Right cardiac atrium (tissue), 5 donors: ENCODE measurements at places on chromosomes 5 and 9. TPM values are rescaled to one million over a fixed set of nuclear protein-coding genes. Genes with fewer than 3 reads are reported as not detected.
A peak's percentile ranks its signal among the peaks of the same experiment; 100 is the strongest.

Gene SHISAL2B
- not detected for polyA plus RNA-seq

Gene SCGB3A2
- polyA plus RNA-seq, result 0.34 TPM

Gene LCN10
- 14.7 TPM for polyA plus RNA-seq

Gene AFAP1L1
- polyA plus RNA-seq, result 26.2 TPM

Gene MEIKIN
- polyA plus RNA-seq, result 0.20 TPM

Gene CDK7
- 13.6 TPM for polyA plus RNA-seq

Gene SHOC1
- not detected for polyA plus RNA-seq

Gene C5orf34
- polyA plus RNA-seq, result 0.41 TPM

Gene PCDH1
- polyA plus RNA-seq, result 9.2 TPM

Gene PITX1
- polyA plus RNA-seq, result 0.02 TPM

Gene GALNT12
- 0.29 TPM for polyA plus RNA-seq

Gene SPATA31D4
- not detected for polyA plus RNA-seq

Gene UBAC1
- 83.3 TPM for polyA plus RNA-seq

Gene NR5A1
- polyA plus RNA-seq, result not detected

Gene PDZD2
- 40.4 TPM for polyA plus RNA-seq

Gene LCN1
- not detected for polyA plus RNA-seq

DNA sequence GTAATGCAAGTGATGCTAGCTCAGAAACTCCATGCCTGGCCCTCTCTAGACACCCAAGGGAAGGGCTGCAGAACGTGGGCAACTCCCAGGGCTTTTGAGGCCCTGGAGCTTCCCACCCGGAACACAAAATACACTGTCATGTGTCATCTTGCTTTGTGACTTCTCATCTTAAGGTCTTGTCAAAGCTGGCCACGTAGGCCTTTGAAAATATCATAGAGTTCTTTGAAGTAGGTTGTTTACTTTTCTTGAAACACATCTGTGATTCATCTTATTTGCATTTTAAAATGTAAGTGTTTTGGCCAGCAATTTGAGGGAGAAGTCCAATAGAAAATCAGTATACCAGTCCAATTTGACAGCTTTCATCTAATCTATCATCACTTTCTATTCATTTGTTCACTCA is 40.2 kb upstream of the PALM2AKAP2 start:
- no peak for DNase-seq

DNA sequence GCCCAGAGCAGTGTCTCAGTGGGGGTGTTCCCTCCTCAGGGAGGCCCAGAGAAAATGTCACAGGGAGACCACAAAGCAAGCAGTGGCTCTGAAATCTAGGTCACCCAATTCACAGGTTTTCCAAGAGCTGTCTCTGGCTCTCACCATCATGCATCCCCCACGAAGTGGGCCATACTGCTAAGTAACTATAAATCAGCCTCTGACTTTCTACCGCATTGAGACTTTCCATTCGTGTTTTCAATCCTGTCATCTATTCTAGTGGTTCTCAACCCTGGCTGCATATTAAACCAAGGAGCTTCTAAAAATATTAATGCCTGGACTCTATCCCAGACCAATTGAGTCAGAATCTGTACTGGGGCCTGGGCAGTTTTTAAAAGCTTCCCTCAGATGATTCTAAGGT is 2.0 kb upstream of the C1QTNF3 start:
- DNase-seq, result no peak

DNA sequence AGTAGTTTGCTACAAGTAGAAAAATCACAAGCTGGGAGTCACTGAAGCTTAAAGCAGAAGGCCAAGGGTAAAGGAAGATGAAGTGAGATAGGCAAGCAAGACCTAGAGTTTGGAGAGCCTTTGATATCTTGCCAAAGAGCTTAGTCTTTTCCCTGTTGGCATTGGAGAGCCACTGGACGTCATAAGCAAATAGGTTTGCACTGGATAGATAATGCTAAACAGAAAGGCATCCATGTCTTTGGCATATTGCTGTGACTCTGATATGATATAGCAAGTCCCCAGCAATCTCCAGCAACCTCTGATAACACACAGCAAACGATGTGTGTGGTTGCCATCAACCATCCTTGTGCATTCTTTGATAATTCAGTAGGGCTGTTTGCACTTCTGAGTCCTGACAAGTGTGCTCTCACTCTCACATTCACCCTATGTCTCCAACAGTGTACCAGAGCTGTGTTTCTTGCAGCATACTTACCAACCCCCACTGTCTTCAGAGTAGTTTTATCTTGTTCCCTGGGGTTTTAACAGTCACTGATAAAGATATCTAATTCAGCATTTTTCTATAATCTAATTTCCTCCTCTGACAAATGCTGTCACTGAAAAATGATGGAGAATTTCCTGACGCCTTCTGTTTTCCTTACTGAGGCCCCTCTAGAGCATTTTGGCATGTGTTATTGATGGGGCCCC is 16.9 kb upstream of the FREM1 start:
- no peak for DNase-seq

DNA sequence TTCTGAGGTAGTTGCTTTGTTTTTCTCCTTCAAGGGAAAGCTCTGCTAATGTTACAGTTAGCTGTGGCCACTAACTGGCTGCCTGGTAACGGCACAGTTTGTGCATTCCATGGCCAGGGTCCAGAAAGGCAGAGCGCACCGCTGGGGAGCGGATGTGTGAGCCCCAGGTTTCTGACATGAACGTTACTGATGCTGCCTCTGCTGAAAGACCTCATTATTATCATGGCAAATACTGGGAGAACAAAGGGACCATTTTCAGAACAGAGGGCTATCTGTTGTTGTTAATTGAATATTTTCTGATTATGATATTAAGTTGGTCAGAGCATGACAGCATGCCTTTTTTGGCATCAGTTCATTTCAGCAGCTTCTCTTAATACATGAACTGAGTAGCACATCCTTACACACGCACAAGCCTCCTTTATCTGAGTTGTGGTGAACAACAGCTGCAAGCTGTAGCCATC is 134.1 kb downstream of the NUDT12 start:
- peak; percentile 73 for DNase-seq

- DNase-seq, result no peak
Measured at GRCh38 chr9:70746760-70747159, 332.3 kb upstream of the KLF9 start.

DNA sequence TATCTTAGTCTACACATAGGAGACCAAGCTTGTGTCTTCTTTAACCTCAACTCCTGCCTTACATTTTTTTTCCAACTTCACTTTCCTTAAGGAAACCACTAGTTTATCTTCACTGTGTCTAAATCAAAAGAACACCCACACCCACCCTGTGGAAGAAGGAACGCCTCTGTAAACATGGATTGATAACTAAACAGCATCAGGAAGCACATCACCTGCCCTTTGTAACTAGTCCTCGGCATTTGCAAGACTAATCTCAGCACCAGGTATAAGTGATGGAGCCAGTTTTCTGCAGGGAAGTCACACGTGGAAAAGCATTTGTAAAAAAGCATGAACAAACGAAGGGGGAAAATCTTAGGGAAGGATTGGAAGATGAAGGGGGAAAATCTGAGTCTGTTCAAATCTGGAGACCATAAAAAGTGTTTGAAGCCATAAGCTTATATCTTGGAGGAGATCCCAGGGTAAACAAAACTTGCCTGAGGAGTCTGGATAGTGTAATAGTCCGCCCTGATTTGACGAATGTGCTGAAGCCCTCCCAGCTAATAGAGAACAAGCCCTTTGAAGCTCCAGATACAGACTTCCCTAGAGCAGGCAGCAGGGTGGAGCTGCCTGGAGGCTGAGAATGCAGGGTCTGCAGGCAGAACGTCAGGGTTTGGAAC is 117.3 kb upstream of the LHFPL2 start:
- DNase-seq, result no peak

DNA sequence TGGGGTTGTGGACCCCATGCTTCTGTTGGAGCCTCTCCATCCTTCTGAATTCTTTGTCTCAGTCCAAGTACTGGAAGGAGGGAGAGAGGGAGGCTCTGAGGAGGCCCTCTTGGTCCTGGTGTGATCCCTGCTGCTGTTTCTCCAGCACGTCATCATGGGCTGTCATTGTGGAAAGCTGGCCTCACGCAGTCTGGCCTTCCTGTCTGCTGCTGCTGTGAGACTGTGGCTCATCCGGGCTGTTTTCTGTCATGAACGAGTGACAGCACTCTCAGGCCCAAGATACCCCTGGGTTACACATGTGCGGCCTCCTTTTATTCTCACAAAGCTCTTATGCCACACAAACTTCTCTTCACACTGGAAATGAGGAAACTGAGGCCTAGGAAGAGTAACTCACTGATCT is 499.3 kb downstream of the CCDC171 start:
- DNase-seq, result no peak

DNA sequence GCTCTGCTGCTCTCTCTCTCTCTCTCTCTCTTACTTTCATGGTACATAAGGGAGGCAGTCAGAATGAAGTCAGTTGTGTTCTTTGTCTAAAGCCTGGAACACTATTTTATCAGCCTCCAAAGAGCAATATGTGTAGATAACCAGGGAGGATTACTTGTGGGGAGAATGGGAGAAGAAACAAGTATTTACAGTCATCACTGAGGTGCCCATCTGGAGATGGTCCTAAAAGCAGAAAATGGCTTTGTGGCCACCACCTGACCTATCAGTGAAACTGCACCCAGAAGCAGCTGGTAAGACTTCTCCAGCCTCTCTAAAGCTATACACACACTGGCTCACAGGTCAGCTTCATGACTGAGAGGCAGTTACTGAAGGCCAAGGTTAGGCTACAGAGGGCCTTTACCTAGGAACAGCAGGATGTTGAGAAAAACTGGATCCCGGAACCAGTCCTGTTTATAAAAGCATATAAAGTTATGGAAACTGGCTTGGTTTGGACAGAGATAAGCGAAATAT is 75.1 kb downstream of the MRPS27 start:
- no peak for DNase-seq

GRCh38 chr9:6051511-6051950 is 36.1 kb upstream of the RANBP6 start:
- no peak for DNase-seq

DNA sequence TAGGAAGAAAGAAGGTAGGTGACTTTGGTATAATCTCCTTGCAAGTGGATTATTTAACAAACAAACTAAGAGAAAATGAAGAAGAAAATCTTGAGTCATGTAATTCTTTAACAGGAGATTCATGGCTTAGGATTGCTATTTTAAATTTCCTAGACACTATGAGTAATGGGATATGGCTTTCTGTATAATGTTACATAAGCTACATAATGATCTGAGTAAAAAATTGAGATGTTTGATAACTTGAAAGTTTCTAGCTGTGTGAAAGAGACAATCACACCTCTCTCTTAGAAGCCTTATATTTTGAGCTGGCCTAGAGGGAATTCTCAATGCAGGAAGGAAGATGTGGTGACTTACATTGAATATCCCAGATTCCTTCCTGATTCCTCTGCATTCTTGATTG is 92.5 kb downstream of the CDH9 start:
- DNase-seq, result no peak

- no peak for DNase-seq
Measured at GRCh38 chr5:103598997-103599566, 36.5 kb upstream of the NUDT12 start.

DNA sequence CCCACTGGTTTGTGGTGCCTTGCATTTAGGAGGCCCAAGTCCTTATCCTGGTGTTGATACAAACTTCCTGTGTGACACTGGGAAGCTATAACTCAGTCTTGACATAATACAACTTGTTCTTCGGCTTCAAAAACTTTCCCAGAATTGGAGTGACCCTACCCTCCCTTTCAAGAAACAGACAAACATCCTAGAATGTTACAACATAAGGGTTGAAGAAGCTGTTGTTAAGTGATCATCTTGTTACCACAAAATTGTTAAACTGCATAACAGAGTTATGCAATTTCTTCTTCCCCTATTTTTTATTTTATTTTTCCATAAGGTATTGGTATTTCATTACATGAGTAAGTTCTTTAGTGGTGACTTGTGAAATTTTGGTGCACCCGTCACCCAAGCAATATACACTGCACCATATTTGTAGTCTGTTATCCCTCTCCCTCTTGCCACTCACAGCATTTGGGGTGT is 21.3 kb downstream of the TLR4 start:
- no peak for DNase-seq

GRCh38 chr9:89862316-89862715 is 257.5 kb downstream of the GADD45G start:
- no peak for DNase-seq

- no peak for DNase-seq
Measured at GRCh38 chr9:115757461-115757860, 396.1 kb upstream of the PAPPA start.

- DNase-seq, result no peak
Measured at GRCh38 chr9:128089299-128089698, 21.3 kb downstream of the SLC25A25 start.

DNA sequence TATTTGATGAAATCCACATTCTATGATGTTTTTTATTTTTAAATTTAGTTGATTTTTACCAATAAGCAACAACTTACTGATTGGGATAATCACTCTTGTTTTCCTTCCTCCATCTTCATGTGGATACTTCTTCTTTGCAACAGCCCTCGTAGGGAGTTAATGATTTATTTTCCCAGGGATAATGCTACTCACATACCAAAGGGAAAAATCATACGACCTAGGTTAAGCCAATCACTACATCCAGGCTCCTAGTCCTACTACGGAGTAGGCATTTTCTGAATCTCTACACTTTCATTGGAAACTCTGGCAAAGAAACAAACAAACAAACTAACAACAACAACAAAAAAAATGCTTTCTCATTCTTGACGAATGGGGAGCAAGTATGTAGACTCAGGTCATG is 663.4 kb downstream of the PTPRD start:
- DNase-seq, result no peak

DNA sequence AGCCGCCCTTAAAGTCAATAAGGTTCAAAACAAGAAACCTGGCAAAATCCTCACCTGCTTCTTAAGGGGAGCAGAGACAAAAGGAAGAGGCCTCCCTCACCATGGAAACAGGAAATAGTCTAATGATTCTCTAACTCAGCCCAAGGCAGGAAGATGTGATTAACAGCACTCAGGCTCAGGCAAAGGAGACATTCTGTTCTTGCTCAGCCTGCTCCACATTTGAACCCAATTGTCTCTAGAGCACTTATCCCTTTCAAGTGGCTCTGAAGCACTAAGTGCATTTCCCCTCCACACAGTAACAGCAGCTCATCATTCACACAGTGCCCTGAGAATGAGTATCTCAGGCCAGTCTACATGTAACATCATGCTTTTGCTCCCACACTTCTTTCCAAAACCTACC is 72.3 kb downstream of the NIPSNAP3B start:
- no peak for DNase-seq

- DNase-seq, result no peak
Measured at GRCh38 chr5:32859211-32859641, 148.1 kb downstream of the NPR3 start.

- DNase-seq, result no peak
Measured at GRCh38 chr5:120512068-120512467, 48.0 kb downstream of the PRR16 start.

GRCh38 chr5:6365977-6366590 is 12.3 kb downstream of the MED10 start:
- DNase-seq, result no peak

- DNase-seq, result no peak
Measured at GRCh38 chr9:110615498-110615897, 36.0 kb upstream of the SVEP1 start.

DNA sequence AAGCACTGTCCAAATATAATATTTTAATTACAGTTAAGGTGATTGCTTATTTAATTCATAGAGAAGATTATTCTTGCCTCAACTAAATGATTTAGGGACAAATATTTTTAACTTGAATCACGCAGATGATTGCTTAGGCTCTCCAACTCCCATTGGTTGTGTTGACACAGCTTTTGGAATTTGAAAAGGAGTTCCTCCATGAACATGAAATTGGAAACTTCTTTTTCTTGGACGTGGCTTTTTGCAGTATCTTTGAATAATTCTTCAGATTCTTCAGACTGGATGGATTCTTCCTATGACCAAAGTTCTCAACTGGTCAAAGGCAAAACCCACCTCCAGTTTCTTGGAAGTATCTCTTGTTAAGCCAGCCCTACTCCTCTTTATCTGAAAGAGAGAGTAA is 456.4 kb upstream of the KLF4 start:
- DNase-seq, result no peak
